HS-27A (cell line): ENCODE measurements at places on chromosomes 12 and 14.

DNA sequence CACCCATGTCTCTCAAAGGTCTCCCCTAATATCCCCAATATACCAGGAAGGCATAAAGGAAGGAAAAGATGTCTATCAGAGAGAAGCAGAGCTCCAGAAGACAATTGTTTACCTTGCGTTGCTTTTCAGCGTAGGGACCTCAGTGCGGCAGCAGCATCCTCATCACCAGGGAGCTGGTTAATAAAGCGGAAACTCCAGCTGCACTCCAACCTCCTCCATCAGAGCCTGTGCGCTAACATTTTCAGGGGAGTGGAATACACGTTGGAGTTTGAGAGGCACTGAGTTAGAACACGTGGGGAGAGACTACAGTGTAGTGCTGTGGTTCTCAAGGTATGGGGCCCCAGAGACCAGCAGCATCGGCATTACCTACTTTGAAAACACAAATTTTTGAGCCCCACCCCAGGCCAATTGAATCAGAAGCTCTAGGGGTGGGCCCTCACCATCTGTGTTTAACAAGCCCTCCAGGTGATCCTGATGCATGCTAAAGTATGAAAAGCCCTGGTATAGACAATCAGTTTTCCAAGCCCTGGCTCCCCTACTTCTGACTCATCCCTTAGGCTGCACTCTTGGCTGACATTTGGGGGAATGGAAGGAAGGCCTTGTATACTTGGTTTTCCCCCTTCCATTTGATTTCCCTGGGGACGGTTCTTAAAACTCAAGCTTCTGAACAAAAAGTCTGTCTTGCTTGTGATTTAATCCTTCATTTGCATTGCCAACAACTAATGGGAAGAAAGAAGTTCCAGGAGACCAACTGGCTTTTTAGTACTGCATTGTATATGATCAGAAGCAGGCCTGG is 419.0 kb upstream of the CCDC196 start:
- no peak for DNase-seq

DNA sequence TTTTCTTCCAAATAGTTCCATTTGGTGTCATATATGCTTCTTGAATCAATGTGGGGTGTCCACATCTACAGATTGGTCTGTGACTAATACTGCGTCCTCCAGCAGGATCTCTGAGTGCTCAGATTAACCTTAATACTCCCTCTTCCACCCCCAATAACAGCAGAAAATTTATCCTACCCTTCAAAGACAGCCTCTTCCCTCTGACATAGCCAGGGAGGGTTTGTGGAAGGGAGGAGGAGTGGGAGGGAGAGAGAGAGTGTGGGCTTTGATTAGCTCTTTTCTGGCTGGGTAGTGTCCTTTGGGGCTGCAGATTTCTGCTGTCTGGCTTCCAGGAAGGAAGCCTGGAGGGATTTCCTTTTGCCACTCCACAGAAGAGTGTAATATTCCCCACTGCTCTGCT is 220.7 kb downstream of the TTC6 start:
- no peak for DNase-seq

GRCh38 chr12:12221560-12221959 is 45.3 kb downstream of the LRP6 start:
- no peak for DNase-seq

DNA sequence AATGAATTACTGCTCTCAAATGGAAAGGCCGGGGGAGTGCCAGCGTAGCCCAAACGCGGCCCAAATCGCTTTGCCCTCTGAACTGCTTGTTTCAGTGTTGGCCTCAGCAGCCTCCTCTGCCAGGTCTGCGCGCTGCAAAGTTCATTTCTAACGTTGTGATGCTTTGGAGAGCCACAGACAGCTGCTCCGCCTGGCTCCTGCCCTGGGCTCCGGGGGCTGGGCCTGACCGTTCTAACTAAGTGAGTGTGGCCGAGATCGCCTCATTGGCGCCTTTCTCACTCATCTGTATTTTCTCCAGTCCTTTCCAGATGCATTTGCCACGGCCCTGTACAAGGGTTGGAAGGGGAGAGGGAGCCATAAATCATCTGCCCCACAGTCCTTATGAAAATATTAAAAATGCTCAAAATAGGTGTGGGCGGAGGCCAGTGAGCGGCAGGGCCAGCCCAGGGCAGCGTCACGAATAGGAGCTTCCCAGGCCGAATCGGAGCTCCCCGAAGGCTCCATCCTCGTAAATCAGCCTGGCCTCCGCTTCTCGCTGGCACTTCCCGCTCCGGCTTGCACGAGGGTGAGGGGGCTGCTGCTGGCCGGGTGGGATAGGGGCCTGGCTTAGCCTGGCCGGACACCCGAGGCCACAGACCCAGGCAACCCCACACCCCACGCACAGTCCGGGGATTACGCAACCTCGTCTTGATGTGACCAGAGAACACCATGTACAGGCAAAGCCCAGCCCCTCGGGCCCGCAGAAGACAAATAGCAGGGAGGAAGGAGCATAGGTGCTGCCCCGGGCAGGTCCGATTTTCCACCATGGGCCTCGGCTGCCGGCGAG is 196.6 kb upstream of the DIO3 start:
- DNase-seq = no peak
